ENCODE measurements at places on chromosomes 4 and X. TPM values are rescaled to one million over a fixed set of nuclear protein-coding genes. Genes with fewer than 3 reads are reported as not detected.

Gene MCF2
- total RNA-seq: 0.96 TPM

Gene TCEAL2
- 15.1 TPM for total RNA-seq

Gene MMRN1
- total RNA-seq: not detected

Gene GRIA3
- 3.0 TPM for total RNA-seq

Gene STARD8
- 3.0 TPM for total RNA-seq

Gene ADH6
- total RNA-seq: not detected

Gene CT55
- not detected for total RNA-seq

Gene BST1
- not detected for total RNA-seq

Gene CSN1S1
- not detected for total RNA-seq

Gene ERAS
- not detected for total RNA-seq

Gene TRAPPC2
- total RNA-seq: 10.8 TPM

Gene CT83
- total RNA-seq: not detected

Gene IL2
- total RNA-seq: not detected

Gene MAOB
- total RNA-seq: 0.73 TPM

Gene CYTL1
- 9.8 TPM for total RNA-seq

Gene KLHL15
- total RNA-seq: 8.9 TPM

Gene FMR1
- total RNA-seq: 43.6 TPM

Gene MAGEB10
- total RNA-seq: not detected

Gene GAGE12J
- total RNA-seq: not detected

Gene KLB
- total RNA-seq: not detected

Gene TMPRSS11A
- total RNA-seq: not detected

Gene VCX2
- not detected for total RNA-seq

Gene RS1
- total RNA-seq: not detected

Gene DACH2
- 1.8 TPM for total RNA-seq

Gene SPARCL1
- total RNA-seq: 0.78 TPM

Gene MAGEA2
- total RNA-seq: not detected

Gene SGMS2
- 0.73 TPM for total RNA-seq

Gene MAGEE1
- 10.2 TPM for total RNA-seq

Gene NKX6-1
- total RNA-seq: 0.45 TPM

Gene SLC26A1
- total RNA-seq: not detected

Gene PPEF2
- not detected for total RNA-seq

Gene HS6ST2
- 3.7 TPM for total RNA-seq

Measured in H1 (cell line).